ENCODE measurements at places on chromosomes 1 and 21.
A peak's percentile ranks its signal among the peaks of the same experiment; 100 is the strongest.

- no peak for DNase-seq
These were observed 85.7 kb downstream of the NENF start for GRCh38 chr1:212518188-212519054.

DNA sequence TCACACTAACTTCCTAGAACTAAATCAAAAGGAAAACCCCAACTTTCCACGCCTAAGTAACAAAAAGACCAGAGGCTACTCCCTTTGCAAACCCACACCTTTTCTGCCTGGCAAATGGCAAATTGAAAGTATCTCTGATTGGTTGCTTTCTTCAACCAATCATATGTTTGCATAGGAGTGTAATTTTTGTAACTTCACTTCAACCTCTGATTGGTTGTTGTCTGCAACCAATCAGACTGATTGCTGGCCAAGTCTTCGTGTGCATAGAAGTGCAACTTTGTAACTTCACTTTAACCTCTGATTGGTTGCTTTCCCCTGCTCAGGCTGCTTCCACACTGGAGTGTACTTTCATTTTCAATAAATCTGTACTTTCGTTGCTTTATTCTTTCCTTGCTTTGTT lies 36.9 kb upstream of the PADI2 start:
- DNase-seq = no peak

DNA sequence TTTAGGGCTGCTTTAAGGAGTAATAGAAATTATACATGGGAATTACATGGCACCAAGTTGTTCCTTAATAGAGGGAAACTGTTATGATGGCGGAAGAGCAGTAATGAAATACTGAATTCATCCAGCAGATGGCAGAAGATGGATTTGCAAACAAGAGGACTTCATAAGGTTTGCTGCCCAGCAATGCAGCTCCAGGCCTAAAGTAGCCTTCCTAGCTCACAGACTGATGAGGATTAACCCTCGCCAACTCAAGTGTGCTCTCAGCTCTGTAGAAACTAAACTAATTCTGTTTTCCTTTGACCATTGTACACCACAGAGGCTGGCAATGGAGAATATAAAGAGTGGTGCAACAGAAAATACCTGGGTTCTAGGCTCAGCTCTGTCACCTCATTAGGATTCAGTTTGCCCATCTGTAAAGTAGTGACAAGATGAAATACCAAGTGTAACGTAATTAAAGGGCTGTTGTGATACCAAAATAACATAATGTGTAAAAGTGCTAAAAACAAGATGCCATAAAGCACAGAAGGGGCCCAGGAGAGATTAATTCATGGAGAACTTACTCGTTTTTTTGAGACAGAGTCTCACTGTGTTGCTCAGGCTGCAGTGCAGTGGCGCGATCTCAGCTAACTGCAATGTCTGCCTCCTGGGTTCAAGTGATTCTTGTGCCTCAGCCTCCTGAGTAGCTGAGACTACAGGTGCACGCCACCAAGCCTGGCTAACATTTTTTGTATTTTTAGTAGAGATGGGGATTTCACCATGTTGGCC lies 102.4 kb upstream of the SERBP1 start:
- peak; percentile 28 for DNase-seq

DNA sequence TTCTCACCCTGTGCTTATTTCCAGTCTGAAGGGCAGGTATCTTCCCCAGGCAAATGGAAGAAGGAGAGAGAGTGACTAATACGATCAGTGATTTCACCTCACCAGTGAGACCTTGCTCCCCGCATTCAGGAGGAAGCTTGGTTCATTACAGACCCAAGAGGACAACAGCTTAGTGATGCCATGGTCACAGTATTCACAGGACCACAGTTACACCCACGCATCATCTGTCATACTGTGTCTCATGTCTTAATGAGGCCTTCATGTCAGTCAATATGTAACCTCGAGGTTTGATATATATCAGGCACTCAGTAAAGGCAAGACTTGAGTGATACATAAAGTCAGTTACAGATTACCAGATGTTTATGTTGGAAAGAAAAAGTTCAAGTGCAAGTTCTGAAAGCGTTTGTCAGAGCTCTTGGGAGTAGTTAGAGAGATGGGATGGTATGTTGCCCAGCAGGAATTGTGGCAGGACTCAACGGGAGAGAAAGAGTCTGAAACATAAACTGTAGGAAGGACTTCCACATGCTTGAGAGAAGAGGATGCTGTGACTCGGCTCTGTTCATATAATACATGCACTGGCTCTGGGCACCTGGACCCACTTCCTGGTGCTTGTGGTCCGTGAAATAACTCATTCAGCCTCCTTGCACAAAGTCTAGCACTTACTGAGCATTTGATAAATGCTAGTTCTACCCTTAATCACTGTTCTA lies 33.3 kb downstream of the GNPAT start:
- DNase-seq = no peak

- no peak for DNase-seq
These were observed 48.4 kb upstream of the CCDC27 start for GRCh38 chr1:3703786-3704371.

DNA sequence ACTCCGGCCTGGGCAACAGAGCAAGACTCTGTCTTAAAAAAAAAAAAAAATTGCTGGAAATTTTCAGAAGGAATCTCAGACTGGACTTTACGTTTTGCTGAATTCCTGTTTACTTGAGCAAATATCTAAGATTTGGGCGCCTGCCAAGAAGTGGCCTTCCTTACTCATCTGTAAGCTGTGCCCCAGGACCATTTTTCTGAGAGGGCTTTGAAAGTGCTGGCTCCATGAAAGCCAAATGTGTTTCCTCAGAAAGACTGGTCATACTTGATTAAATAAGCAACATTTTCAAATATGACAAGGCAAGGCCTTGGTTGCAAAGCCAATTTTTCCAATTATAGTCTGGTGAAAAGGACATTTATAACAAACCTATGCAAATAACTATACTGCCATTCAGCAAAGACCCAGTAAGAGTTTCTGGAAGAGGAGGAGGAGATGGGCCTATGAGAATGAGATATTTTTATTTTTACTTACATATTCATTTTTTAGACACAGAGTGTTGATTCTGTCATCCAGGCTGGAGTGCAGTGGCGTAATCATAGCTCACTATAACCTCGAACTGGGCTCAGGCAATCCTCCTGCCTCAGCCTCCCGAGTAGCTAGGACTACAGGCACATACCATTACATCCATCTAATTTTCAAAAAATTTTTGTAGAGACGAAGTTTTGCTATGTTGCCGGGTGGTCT lies 56.3 kb upstream of the HTR1D start:
- DNase-seq = no peak

DNA sequence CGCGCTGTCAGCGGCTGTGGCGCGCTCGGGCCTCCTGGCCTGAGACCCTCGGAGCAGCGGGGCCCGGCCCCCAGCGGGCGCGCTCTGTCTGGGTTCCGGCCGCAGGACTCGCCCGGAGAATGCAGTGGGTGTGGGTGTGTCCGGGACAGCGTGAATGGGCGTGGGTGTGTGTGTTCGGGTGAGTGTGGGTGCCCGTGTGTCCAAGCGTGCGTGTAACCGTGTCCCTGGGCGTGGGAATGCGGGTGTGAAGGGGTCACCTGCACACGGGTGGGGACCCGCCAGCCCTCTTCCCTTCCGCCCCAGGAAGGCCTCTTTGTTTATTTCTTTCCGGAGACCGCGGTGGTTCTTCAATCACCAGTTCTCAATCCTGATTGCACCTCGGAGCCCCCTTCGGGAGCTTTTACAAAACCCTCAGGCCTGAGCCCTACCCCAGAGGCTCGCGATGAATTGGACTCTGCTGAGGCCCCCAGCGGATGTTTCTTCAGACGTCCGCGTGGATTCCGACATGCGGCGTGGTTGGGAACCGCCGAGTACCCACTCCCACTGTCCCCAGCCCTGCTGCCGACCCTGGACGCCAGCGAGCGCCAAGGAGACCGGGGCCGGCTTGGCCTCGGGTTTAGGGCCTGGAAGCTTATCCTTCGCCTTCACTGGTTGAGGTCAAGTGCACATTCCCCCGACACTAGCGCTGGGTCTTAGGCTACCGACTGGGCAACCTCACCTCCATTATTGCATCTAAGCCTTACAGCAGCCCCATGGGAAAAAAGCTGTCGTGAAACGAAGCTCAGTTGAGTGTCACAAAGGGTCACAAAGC lies 19.3 kb downstream of the SERTAD4 start:
- DNase-seq = no peak

- no peak for DNase-seq
These were observed 36.0 kb upstream of the ABCD3 start for GRCh38 chr1:94382201-94382600.

GRCh38 chr1:25971811-25972180 lies 26.1 kb downstream of the PAFAH2 start:
- DNase-seq = no peak

DNA sequence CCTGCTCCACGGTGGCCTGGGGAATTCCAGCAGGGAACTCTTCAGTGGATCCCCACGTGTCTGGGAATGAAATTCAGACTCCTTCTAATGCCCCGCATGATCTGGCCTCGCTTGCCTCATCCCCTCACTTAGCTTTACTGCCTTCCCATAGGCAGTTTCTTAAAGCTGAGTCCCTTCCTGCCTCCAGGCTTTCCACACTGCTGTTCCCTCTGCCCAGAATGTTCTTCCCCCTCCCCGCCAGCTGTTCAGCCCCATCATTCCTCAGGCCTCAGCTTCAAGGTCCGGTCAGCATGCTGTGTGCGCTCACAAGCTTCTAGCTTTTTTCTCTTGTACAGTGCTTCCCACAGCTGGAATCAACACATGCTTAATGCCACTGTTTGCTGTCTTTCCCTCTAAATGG lies 54.9 kb upstream of the WASF2 start:
- DNase-seq = no peak

DNA sequence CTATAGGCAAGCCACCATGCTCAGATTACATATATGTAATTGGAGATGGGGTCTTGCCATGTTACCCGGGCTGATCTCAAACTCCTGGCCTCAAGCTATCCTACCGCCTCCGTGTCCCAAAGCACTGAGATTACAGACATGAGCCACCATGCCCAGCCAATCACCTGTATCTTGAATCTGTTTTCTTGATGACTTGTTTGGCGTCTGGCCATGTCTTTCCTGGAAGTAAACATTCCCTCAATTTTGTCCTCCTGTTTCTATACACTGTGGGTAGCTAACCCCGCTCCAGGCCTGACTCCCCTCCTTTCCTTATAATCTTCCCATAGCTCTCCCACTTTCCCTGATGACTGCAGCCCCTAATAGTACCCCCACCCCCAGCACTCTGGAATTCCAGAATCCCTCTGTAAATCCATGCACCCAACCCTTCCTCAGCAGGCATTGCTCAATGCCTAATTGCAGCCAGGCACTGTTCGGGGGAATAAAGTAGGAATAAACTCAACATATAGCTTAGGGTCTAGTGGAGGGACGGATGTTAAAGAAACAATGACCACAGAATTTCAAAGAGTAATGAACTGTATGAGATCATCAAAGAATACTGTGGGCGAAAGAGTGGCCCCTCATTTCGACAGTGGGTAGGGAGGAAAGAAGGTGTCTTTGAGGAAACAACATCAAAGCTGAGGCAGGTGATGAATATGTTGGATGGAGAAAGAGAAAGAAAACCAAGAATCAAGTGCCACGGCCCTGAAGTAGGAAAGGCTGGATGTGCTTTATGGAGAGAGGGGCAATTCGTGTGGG lies 161.5 kb downstream of the ADSS2 start:
- DNase-seq = no peak

DNA sequence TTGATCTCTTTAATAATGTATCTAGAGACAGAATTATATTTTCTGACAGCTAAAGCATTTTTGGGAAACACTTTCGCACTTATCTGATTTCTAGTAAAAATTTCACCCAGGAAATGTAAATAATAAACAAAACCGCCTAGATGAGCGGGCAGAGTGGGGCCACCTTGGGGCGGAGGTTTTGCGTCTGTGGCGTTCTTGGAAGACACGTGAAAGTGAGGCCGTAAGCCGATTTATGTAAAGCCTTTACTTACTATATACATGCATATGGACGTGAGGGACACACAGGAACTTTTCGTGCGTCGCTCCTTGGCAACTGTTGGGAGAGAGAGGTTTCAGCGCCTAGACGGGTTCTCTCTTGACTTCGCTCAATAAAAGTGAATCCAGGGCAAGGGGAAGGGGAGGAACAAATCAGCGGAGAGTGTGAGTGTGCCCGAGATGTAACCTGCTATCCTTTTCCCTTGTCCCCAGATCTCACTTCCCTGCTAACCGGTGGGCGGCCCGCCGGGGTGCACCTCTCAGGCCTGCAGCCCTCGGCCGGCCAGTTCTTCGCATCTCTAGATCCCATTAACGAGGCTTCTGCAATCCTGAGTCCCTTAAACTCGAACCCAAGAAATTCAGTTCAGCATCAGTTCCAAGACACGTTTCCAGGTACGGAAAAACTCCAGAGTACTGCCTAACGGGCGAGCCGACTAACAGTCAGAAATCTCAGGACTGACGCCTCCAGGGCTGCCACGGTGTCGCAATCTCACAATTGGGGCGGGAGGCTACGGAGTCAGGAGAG lies 1.7 kb downstream of the HLX start:
- DNase-seq = no peak

DNA sequence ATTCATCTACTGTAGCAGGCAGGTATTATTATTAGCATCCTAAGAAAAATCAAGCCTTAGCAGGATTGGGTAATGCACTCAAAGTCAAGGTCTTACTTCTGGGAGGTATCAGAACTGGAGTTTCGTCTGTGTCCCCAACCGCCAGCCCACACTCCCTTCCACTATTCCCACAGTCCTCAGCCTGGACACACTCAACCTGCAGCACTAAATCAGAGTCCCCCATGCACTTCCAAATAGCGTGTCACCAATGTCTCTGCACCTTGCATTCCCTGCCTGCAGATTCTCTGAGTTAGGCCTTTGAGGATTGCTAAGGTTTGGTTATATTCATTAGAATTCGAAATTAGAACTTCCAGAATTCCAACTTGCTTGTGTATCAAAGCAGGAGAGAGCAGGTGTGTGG lies 3.9 kb downstream of the LYPD8 start:
- no peak for DNase-seq

- DNase-seq = no peak
These were observed 243.0 kb downstream of the PDE4B start for GRCh38 chr1:66035616-66036245.

- peak; percentile 50 for DNase-seq
These were observed at the start of gene ADARB1 for GRCh38 chr21:45074048-45074817. Gene ADARB1 (plus strand): TSS chr21:45074580. CDS start chr21:45171657, 97,077 bp downstream.

DNA sequence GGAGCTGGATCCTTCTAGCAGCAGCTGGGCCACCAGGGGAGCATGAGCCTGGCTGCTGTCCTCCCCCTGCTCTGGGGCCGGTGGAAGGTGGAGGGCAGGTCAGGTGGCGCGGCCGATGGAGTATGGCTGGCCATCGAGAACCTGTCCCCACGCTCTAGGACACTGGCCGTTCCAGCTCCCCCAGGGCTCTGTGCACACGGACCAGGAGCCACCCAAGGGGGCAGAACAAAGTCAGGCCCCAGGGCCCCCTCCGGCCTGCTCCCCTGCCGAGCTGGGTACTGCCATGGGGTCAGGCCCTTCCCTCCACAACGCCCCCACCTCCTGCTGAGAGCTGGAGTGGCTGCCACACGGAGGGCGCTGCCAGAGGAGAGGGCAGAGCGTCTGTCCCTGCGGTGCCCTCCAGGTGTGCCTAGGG lies 4.5 kb upstream of the PLCH2 start:
- no peak for DNase-seq

DNA sequence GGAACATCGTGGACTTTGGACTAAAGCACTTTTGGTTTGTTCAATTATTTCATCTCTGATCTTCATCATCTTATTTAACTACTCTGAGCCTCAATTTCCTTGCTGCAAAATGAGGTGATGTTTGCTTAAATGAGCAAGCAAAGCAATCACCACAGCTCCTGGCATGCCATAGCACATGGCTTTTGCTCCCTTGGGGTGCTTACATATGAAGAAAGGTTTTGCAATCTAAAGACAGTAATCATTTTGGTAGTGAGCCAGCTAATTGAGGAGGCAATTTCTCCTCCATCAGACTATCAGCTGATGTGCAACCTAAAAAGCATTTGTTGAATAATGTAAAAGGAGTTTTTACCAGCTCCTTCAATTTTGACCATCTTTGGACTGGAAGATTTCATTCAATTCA lies 68.8 kb upstream of the KCNJ15 start:
- DNase-seq = no peak
